Renal pelvis (tissue), 12 donors: ENCODE measurements at places on chromosomes 11 and 22.

DNA sequence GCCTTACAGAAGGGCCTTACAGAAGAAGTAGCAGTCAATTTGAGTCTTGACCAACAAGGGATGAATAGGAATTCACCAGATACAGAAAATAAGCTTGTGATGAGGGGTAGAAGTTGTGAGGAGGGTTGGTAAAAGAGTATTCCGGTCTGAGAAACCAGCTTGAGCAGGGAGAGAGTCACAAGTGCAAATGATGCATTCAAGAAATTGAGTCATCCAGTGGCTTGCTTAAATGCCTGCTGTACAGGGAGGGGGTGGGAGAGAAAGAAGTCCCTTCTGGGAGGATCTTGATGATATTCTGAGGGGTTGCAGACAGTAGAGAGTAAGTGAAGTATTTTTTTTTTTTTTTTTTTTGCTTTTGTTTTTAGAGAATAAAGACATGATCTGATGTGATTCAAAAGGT, 9.2 kb downstream of the CCKBR start:
- no peak for DNase-seq

DNA sequence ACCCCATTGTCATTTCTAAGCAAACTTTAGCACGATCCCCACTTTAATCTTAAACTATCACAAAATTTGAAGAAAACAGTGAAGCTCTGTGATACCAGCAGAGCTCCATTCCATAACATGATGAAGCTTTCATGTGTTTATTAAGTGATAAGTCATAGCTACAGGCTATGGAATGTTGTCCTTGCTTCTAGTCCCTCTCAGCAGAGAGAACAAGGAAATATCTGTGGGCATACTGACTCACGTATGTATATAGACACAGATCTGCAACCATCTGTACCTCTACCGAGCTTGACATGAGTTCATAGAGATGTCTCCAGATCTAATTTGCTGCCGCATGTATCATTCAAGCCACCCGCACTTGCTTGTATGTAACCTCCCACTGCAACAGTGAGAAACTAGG, 588.9 kb downstream of the ETS1 start:
- DNase-seq: no peak

GRCh38 chr22:44468973-44469372, 29.1 kb downstream of the RTL6 start:
- DNase-seq: no peak

DNA sequence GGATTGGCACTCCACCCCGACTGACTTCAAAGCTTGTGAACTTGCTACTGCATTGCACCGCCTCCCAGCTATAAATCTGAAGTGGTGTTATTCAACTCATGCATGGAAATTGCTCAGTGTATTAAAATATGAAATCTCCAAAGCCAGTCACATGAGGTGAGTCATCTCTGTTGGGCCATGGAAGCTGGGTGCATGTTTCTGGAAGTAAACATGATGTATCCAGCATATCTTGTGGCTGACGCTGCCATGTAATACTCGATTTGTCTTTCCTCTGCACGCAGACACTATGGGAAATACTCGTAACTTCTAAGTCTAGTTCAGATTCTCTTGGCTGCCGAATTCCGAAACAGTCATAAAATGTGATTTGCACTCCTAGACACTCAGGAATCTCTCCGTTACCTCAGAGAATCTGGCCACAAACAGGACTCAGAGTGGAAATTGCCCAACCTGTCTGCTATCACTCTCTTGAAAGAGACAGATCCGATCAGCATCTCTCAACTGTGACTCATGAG, 154.9 kb upstream of the MPPED2 start:
- peak; percentile 16 for DNase-seq

DNA sequence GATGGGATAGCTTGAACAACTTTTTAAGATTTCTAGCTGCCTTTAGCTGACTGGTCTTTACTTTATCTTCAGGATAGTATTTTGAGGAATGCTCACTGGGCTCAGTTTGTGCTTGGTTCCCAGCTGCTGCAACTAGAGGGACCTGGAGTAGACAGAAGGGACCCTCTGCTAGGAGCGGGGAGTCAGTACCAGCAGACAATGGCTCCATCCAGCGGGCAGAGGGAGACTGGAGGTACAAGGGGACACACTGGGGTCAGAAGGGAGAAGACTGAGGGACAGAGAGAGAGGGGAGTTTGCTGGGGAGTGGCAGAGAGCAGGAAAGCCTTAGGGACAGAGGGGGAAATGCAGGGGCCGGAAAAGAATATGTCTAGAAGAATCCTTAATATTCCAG, 22.0 kb upstream of the ACER3 start:
- DNase-seq: no peak

- DNase-seq: no peak
Observed at GRCh38 chr11:973237-973636, 47.6 kb downstream of the AP2A2 start.

DNA sequence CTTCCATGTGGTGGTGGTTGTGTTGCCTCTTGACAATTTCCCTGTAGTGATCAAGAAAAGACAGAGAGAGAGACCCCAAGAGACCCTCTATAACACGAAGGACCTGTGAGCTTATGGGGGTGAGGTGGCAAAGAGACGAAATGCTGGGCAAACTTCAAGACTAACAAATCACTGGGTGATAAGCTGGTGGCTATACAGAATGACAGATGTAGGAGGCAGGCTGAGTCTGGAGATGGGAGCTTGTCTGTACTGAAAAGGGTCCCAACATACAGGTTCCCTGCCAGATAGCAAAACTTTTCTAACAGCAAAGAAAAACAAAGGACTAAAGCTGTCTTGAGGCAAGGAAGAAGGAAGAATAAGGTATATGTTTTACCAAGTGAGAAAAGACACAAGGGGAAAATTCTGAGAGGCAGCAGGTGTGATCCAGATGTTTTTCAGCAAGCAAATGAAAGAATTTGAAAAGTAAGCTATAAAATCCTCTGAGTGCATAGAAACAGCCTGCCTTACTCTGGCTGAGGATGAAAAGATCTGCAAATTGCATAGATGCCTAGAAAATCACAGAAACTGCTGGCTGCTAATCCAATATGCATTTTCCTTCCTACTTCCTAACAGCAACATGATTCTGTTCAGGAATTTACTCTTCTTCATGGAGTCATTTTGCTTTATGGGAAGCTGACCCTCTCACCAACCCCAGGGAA, 21.9 kb upstream of the LYVE1 start:
- DNase-seq: no peak

DNA sequence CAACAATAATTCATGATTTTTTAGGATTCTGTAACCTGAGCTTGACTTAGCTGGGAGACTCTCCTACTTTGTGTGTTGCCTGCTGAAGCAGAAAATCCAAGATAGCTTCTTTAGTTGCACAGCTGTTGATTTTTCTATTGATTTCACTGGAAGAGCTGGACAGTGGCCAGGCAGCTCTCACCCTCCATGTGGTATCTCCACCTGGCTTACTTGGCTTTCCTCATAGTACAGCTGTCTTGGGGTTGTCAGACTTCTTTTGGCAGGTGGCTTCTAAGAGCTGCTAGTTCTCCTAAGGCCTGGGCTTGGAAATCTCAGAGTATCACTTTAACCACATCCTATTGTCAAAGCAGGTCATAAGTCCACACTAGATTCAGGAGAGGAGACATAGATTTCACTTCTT, 130.8 kb upstream of the SPON1 start:
- DNase-seq: no peak
